ENCODE measurements at places on chromosomes 7 and 10.

GRCh38 chr10:34746094-34746493, 69.0 kb downstream of the PARD3 start:
- no peak for DNase-seq

DNA sequence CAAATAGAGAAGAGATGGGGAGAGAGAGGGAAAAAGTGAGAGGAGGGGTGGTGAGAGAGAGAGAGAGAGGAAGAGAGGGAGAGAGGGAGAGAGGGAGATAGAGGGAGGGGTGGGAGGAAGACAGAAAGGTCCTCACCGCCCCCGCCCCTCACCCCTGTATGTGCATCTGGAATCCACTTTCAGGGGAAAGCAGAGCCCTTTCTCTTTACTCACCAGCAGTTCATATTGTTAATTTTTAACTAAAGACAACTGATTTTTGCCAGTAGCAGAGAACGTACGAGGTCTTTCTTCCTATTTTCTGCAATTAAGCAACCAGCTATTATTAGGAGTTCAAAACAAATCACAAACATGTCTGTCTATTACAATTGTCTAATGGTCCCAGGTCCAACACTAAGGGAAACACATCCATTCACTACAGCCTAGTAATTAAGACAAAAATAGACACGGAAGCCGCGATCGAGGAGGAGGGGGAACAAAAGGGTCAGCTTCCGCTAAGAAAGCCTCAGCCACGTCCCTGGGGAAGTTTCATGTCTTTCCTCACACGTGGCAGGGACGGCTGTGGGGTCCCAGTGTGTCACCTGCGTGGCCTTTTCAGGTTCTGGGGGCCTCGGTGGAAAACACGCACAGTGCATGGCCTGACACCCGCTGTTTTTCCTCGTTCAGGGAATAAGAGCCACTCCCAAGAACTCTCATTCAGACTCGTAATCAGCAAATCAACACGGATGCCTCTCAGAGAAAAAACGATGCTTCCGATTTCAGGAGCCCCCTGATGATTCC, 572.0 kb downstream of the PTPRN2 start:
- no peak for DNase-seq

- DNase-seq, result no peak
Measured at GRCh38 chr7:41130561-41131236, 572.2 kb downstream of the INHBA start.

DNA sequence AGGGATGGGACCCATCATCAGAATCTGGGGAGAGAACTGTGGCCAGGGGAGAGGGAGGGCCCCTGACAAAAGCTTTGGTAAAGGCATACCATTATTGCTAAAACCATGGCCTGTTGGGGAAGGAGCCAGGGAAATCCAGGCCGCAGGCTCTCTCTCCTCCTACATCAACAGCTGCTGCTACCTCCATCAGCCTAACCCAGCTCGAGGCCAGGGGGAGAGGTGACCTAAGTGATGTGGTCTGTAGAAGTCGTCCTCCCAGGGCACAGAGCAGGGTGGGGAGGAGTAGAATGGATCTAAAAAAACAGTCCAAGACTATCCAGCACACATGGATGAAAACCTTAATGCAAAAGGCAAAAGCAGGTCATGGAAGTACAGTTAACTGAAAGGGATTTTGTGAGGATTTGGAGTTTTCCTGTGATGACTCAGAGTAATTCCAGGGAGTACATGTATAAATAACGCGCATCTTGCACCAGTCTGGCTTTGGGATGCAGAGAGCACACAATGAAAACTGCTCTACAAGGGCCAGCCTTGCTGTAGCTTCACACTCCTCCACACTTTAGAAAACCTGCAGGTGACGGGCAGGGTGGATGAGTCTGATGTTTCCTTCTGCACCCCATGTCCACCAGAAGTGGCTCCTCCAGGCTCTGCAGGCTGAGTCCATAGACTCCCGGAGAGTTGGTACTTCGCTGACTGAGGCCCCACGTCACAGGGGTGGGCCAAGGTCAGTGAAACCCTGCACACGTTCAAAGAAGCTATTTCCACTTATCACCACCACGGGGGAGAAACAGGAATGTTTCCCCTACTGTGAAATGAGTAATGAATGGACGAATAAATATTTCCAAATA, 38.5 kb upstream of the MSMB start:
- no peak for DNase-seq
